ENCODE measurements at places on chromosomes 6 and 20.

DNA sequence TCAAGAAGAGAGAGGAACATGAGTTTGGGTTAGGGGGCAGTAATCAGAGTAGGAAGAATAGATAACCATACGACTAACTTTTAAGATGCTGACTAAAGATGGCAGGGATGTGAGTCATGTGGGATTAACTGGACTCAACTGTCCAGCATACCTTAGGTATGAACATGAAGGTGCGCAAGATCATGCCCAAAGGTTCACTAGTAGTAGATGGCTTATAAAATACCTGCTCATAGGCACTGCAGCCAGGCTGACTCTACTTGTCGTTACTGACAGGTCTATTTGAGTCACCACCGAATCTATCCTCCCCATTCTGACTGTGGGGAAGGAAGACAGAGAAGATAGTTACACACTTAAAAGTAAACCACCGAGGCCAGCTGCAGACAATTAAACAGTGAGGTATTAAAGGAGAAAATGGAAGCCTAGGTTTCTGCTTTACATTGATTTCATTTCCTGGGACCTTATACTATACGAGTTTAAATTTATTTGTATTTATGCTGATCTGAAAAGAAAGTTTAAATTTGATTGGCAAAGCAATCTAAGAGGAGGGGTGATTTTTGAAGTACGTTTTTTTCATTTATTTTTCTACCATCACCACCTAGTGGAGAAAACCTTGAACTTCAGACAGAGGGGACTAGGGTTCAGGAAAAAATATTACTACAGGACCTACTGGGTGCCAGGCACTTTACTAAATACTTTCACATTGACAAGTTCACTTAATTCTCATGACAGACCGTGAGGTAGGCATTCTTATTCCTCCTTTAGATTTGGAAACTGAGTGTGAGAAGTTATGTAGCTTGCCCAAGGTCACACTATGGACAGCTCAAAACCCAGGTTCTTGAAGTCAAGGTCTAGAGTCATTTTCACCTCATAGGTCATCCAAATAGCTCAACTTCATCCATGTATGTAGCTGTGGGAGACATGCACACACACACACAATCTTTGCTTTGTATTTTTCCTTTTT, 4.0 kb upstream of the WRNIP1 start:
- no peak for DNase-seq

GRCh38 chr20:47727170-47727880, 58.0 kb downstream of the SULF2 start:
- DNase-seq = peak; percentile 75

- no peak for DNase-seq
Measured at GRCh38 chr6:106966229-106966628, 8.3 kb downstream of the CD24 start.

GRCh38 chr6:3571250-3571681, 114.4 kb upstream of the SLC22A23 start:
- DNase-seq = no peak

Data from GM06990 (cell line).